ENCODE measurements at places on chromosomes 5 and 9.

DNA sequence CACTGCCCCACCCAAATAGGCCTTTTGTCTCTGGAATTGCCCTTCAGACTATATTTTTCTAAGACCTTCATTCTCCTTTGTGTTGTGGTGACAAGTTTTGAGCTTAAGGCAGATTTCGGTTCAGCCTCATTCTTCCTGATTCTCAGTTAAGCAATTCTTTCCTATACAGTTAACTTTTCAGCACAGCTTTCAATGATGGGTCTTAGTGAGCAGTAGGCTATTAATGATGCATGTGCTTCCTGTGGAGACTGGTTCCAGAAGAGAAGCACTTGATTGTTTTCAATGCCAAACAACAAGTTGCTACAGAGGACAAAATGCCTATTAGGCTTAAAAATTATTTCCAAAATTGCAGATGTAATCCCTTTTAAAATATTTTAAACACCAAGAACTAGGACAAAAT is 47.7 kb upstream of the TLX3 start:
- DNase-seq: no peak

- no peak for DNase-seq
Measured at GRCh38 chr5:150006318-150006717, 5.8 kb downstream of the HMGXB3 start.

DNA sequence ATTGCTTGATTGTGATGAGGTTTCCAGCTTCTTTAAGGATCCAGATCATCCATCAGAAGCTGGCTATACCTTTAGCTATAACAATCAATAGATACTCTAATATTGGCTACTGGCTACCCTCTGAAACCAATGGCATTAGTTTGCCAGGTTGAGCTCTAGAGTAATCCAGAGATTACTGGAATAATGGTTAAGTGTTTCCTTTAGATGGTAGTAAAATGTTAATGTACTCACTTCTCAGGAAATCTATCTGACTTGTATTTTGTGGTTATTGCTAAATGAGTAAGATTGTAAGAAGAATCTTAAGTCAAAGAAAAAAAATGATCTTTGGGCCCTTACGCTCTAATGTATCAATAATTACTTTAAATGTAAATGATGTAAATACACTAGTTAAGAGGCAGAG is 57.6 kb upstream of the OTP start:
- no peak for DNase-seq

GRCh38 chr5:129438322-129438721 is 21.8 kb upstream of the ADAMTS19 start:
- no peak for DNase-seq

- no peak for DNase-seq
Measured at GRCh38 chr9:18501949-18502348, 28.0 kb downstream of the ADAMTSL1 start.

DNA sequence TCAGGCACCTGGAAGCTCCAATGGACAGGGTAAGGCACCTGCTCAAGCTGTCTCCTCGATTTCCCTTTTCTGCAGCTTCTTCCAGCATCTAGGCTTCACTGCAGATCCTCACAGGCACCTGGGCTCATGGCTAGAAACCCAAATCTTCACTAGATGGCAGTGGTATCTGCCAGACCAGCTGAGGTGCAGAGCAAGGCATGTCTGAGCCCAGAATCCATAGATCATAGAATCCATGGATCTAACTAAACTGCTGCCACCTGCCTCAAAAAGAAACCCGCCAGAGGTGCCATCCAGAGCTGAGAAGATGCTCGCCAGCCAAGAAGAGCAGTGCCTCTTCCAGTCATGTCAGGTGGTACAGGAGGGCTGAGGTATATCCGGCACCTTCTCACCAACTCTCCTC is 6.9 kb downstream of the SHC3 start:
- DNase-seq: no peak

GRCh38 chr5:72600391-72600981 is 93.3 kb upstream of the ZNF366 start:
- no peak for DNase-seq

GRCh38 chr5:116329503-116329902 is 244.7 kb downstream of the COMMD10 start:
- DNase-seq: no peak

DNA sequence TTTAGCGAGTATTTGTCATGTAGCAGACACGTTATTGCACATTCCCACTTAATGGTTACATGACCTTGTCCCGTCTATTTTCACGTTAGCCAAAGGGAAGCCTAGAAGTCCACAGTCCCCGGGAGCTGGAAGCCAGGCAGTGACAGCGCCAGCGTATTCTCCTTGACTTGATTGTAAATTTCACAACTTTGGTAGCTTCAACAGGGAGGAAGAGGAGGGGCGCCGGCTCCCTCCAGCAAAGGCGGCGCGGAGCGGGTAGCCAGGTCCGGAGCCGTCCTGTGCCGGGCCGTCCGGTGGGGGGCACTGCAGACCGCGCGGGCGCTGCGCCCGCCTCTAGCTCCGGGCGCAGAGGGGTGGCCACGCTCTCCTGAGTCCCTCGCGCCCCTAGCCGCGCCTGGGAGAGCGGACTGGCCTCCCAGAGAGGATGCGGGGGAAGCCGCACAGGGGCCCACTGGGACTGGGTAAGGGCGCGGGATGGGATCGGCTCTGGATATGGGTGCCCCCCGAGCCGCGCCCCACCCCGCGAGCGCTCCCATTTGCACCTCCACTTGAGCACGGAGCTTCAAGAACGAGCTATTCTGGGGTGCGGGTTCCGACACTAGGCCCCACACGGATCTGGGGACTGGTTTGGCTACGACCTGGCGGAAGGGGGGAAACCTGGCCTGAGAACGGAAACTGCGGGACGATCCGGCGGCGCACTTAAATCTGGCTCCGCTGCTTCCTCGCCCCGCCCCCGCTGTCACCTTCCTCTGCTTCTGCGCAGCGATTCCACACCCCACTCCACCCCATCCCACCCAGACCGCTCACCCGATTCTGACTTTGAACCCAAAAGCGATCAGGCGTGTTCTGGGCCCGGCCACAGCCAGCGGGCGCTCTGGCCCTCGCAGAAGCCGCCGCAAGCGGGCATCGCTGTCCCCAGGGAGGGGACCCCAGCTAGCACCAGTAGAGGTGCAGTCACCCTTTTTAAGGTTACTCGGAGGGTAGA is 23.8 kb downstream of the KLF4 start:
- peak; percentile 74 for DNase-seq

- DNase-seq: peak; percentile 60
Measured at GRCh38 chr5:54673523-54674225, 156.1 kb downstream of the SNX18 start.

GRCh38 chr5:170791325-170791954 is 7.9 kb downstream of the GABRP start:
- DNase-seq: peak; percentile 62

GRCh38 chr9:6973762-6974161 is 216.0 kb downstream of the KDM4C start:
- DNase-seq: no peak

DNA sequence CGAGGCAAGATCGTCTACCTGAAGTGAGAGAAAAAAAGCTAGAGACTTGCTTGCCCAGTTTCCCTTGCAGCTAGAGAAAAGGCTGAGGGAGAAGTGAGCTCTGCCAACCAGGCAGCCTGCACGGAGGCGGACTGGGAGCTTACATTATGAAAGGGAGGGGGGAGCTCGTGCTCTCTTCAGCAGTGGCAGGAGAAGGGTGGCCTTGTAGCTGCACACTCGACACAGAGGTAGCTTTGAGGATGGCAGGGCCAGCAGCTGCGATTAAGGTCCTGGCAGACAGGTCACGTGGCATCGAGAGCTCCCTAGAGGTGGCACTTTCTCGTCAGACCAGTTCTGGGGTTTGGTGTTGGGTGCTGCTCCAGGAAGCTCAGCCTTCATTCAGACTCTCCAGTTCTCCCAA is 26.7 kb downstream of the APBA1 start:
- DNase-seq: no peak

DNA sequence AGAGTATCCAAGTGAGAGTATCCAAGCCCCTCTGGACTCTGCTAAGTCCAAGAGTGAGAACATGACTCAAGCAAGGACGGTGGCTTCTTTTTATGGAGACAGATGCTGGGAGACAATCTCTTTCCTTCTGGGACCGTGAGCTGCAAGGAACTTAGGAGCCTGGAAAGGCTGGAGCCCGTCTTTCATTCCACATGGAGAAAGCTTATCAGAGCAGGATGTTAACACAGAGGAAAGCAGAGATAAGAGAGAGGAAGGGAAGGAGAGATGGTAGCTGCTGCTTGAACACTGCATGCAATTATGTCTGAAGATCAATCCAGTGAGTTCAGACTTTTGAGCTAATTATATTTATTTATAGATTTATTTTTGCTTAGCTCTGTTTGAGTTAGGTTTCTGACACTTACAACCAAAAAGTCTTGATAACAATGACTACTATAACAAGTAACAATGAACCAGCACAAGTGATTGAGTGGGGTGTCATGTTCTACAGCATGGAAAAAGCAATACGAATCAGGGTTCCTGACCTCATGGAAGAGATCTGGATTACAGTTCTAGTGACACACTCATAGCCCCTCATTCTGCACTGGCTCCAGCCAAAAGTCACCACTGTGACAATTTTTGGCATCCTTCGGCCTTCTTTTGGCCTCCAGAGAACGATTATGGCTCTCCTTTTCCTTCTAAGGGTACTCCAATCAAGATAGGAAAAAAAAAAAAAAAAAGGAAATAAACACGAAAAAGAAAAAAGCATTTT is 71.5 kb downstream of the PRLR start:
- DNase-seq: no peak

- no peak for DNase-seq
Measured at GRCh38 chr9:116286297-116286696, 132.7 kb downstream of the PAPPA start.

GRCh38 chr9:88776717-88777497 is 214.4 kb upstream of the S1PR3 start:
- no peak for DNase-seq

DNA sequence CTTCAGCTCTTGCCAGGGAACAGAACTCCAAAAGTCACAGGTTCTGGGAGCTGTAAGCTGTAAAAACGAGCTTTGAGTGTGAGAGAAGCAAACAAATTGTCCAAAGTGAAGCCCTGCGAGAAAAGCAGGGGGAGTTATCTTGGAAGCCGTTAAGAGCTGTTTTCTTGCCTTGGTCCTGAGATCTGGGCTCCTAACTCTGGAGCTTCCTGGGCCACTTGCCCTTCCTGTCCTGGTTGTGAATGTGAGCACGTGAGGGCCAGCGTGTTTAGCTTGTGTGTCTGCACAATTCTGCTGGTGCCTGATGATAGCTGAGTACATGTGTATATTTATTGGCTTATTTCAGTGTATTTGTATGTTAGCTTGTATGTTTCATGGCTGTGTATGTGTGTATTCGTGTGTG is 40.5 kb downstream of the DAB2IP start:
- DNase-seq: no peak

- peak; percentile 13 for DNase-seq
Measured at GRCh38 chr9:91795598-91796241, 154.3 kb downstream of the ROR2 start.

DNA sequence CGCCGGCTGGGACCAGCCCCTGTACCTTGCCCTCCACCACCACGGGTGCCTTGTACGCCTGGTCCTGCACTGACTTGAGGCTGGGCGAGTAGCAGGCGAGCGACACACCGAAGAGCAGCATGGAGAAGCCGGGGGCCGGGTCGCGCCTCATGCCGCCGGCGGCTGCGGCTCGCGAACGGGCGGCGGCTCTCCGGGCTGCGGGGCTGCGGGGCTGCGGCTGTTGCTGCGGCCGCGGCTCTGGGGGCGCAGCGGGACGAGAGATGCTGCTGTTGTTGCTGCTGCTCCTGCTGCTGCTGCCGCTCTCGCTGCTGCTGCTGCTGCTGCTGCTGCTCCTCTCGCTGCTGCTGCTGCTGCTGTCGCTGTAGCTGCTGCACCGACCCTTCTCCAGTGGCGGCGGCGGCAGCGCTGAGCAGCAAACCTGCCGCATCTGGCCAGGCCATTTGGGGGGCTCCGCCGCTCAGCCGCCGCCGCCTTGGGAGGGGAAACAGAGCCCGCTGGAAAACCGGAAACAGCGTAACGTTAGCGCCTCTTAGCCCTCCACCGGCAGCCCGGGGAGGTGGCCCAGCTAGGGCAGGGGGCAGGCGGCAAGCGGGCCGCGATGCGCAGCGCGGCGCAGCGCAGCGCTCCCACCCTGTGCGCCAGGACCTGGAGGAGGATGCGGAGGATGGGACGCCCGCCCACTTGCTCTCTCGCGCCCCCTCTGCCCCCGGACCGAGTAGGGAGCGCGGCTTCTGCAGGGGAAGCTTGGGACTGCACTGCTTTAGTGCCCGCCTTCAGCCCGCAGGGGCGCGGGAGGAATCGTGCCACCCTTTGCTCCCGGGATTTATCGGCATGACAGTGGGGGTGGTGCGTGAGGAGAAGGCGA is at the start of gene NRG2:
TSS of gene NRG2 (minus strand) at position 657 of the 865 bp plus-strand sequence.
- peak; percentile 67 for DNase-seq

- no peak for DNase-seq
Measured at GRCh38 chr9:121778252-121779225, 127.1 kb downstream of the DAB2IP start.

DNA sequence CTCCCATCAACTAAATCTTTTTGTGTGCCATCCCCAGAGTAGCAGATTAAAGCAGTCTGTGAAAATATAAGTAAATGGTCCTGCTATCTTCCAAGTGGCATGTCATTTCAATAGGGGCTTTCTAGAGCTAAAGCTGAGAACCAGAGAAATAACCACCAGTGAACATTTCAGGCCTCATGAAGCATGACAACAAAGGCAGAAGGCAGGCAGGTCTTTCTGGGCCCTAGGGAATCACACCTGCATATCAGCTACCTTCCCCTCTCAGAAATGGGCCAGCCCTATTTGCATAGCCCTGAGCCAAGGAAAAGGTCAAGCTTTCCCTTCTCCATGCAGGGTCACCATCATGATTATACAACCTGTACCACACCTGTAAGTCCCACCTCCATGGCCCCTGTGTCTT is 205.3 kb downstream of the DEPDC1B start:
- DNase-seq: no peak

- DNase-seq: no peak
Measured at GRCh38 chr5:115496936-115497576, 47.5 kb downstream of the FEM1C start.

DNA sequence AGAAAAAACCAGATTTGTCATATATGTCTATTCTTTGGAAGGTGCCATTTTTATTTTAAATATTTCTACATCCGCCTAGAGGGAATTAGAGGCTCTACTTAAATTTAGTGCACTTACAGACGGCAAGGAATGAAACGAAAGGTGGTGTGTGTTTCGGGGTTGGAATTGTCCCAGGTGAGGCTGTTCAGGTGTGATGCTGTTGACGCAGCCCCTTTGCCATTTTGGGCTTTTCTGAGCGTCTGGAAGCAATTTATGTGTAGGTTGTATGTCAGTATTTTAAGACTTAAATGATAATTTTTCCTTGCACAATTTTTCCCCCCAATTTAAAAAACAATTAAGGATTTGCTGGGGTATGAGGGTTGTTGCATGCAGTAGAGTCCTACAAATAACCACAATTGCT is 2.0 kb downstream of the TENT4A start:
- DNase-seq: no peak

DNA sequence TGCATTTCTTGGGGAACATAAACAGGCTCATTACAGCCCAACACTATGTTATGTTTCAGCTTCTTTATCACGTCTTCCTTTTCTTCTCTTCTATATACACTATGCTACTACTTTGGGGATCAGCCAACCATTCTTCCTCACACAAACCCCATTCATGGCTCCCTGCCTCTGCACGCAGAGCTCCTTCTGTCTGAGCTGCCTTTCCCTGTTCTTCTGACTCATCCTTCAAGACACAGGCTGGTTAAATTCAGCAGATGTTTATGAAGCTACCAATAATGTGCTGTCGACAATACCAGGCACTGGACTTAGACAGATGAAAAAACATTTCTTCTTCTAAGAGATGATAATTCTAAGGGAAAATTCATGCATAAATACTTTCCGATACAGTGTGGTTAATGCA is 102.5 kb upstream of the TXNDC8 start:
- no peak for DNase-seq
